NCI-H1048 (cell line): ENCODE measurements at places on chromosomes 2 and 18.
A peak's percentile ranks its signal among the peaks of the same experiment; 100 is the strongest.

DNA sequence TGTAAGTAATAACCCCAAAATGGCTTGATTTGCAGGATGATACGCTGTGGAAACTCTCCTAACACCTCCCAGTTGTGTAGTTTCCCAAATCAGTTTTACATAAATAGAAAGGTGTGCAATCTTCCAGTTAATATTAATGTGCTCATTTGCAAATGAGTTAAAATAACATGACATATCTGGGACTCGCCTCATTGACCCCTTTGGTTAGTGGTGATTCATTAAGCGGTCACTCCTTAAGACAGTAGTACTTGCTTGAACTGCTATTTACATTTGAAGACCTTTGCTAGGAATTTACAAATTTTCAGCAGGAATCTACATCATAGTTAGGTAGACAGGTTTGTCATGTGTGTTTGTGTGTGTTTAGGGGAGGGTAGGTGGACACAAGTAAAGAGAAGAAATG, 1367.7 kb upstream of the CELF4 start:
- no peak for DNase-seq

DNA sequence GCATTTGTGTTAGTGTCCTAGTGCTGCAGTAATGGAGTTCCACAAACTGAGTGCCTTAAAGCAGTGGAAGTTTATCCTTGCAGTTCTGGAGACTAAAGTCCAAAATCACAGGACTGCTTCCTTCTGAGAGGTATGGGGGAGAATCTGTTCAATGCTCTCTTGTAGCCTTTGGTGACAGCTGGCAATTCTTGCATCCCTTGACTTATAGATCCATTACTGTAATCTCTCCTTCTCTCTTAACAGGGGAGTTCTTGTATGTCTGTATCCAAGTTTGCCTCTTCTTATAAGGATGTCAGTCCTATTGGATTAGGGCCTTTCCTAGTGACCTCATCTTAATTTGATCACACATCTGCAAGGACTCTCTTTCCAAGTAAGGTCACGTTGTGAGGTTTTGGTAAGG, 69.9 kb downstream of the XRCC5 start:
- no peak for DNase-seq

- DNase-seq, result no peak
These were observed 27.0 kb downstream of the GAD1 start for GRCh38 chr2:170843656-170844055.

DNA sequence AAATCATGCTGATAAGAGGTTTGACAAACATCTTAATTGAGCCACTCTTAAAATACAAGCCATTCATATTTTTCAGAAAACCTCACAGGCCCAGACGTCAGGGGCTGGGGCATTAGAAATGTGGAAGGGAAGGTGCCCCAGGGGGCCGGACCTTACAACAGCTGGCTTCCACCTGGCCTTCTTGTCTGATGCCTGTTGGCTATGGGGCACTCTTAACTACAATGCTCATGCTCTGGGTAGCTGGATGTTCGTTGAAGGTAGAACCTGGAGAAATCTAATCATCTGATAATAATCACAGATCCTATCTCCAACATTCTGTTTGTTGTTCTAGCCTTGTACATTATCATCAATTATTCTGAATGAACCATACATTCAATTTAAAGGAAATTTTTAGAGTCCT, 156.9 kb upstream of the SOX11 start:
- DNase-seq, result no peak

DNA sequence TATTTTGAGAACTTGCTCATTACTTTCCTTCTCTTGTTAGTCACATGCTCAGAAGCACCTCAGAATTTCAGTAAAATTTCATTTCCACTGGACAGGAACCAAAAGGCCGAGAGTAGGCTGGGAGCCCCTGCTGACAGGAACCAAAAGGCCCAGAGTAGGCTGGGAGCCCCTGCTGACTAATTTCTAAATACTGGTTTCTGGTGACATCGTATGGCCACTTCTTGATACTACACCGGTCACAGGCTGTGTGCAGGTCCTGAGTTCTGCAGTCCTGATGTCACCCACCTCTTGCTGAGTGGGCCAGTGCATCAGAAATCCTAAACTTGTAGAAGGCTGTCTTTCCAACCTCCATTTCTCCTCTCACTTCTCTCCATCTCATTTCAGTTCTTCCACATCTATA, 17.7 kb upstream of the EN1 start:
- DNase-seq, result no peak

- no peak for DNase-seq
These were observed 1190.2 kb upstream of the NRXN1 start for GRCh38 chr2:52222128-52222527.

GRCh38 chr18:10100941-10101701, 187.3 kb downstream of the VAPA start:
- DNase-seq, result no peak

DNA sequence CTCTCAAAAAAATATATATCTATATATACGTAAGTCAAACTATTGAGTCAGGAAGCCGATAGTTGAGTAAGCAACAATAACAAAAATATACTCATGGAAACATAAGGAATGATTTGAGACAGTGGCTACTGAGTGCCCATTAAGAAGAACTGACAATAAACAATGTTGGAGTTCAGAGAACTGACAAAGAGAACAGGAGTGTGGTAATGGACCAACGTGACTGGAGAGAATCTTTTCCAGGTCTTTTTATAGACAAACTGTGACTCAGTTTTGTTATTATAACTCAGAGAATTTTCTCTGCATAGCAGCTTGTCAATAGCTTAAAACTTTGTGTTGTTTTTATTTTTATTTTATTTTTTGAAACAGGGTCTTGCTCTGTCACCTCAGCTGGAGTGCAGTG, 4.6 kb upstream of the GALM start:
- DNase-seq, result no peak

- DNase-seq, result no peak
These were observed 427.9 kb upstream of the POU3F3 start for GRCh38 chr2:104425850-104426595.

DNA sequence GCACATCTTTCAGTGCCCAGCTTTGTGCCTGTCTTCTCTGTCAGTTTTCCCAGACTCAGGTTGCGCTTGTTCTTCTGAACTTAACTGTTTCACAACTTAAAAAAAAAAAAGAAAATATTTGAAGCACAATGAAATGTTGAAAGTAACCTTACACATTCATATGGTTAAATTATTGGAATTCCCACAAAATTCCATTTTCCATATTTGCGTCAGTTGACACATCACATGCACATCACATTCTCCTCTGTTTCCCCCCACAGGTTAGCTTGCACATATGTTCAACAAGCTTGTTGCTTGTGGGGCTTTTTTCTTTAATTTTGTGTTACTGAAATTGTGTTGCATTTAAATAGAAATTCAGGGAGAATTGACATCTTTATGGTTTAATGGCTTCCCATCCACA, 8.3 kb downstream of the MYO1B start:
- no peak for DNase-seq

DNA sequence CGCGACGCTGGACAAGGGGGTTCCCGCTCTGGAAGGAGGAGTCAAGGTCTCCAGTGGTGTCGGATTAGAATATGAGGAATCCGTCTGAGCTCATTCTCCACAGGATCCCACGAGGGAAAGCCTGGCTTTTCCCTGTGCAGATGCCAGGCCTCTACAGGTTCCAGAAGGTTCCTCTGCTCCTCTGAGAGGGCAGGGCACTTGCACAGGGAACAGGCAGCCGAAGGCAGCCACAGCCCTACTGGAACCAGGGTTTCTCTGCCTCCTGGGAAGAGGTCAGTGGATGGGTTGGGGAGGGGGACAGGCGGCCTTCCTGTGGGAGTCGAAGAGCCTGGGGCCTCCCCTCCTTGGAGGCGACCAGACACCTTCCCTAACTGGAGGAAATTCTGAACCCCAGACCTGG, 1.7 kb upstream of the AQP12A start:
- DNase-seq, result no peak

GRCh38 chr2:165435611-165436010, 33.9 kb upstream of the CSRNP3 start:
- no peak for DNase-seq

- DNase-seq, result no peak
These were observed 41.9 kb downstream of the LHCGR start for GRCh38 chr2:48713647-48714046.

DNA sequence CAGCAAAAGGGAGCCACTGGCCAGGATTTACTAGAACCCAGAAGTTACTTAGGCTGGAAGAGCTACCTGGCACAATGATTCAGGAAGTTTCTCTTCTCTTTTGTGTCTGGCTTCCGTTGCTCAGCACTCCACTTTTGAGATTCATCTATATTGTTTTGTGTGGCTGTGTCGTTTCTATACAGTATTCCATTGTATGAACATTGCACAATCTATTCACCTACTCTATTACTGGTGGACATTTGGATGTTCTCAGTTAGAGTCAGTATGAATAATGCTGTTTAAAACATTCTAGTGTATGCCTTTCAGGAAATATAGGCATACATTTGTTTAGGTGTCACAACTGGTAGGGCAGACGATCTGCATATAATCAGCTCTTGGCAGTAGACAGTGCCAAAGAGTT, 36.3 kb upstream of the EPHA4 start:
- DNase-seq, result no peak

GRCh38 chr2:102094917-102095316, 47.6 kb upstream of the IL1R1 start:
- DNase-seq, result no peak

DNA sequence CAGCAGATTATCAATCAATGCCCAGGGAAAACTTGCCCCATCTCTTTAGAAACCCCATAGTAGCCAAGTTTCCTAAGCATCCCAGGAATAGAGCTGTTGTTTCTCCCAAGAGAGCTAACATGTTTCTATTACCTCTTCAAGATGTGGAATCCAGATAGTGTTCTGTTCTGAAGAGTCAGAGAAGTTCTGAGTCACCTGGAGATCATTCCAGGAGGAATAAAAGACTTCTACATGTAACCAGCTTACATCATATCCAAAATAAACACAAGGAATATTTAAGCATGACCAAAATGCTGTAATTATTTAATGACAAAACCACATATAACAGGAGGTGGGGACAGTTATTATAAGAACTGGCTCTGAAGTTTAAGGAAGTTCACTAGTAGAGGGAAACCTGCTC, 51.0 kb upstream of the GORASP2 start:
- no peak for DNase-seq

GRCh38 chr2:222268311-222268990, 30.3 kb downstream of the PAX3 start:
- DNase-seq, result no peak

GRCh38 chr2:223633656-223634055, 31.5 kb upstream of the SCG2 start:
- DNase-seq, result no peak

- no peak for DNase-seq
These were observed 66.0 kb downstream of the CDH2 start for GRCh38 chr18:28110924-28111323.

GRCh38 chr18:44918142-44918476, 237.4 kb downstream of the SETBP1 start:
- no peak for DNase-seq

DNA sequence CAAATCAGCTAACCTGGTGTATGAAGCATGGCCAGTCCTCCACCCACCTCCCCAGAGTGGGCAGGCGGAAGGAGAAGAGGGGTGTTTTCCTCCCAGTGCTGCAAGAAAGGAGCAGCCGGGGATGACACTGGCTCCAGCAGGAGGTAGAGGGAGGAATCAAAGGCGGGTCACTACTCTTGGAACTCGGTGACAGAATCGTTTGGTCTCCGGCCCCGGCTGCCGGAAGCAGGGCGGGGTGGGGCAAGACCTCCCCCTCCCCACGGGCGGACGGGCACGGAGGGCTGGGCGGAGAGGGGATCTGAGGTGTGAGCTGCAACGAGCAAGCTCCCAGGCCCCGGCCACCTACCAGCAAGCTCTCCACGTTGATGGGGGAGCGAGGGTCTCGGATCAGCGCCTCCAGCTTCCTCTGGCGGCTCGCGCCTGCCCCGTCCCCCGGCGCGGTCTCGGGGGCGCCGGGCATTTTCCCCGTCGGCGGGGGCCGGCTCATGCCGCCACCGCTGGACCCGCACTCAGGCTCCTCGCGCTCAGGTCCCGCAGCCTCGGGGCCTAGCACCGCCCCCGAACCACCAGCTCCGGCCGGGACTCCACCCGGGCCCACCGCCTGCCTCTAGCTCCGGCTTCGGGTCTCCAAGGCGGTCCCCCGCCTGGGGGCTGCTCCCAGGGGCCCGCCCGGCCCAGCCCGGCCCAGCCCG, 640 bp downstream of the ROCK2 start:
- DNase-seq, result no peak

- DNase-seq, result peak; percentile 31
These were observed 15.2 kb upstream of the PLEKHM3 start for GRCh38 chr2:208040199-208041171.

DNA sequence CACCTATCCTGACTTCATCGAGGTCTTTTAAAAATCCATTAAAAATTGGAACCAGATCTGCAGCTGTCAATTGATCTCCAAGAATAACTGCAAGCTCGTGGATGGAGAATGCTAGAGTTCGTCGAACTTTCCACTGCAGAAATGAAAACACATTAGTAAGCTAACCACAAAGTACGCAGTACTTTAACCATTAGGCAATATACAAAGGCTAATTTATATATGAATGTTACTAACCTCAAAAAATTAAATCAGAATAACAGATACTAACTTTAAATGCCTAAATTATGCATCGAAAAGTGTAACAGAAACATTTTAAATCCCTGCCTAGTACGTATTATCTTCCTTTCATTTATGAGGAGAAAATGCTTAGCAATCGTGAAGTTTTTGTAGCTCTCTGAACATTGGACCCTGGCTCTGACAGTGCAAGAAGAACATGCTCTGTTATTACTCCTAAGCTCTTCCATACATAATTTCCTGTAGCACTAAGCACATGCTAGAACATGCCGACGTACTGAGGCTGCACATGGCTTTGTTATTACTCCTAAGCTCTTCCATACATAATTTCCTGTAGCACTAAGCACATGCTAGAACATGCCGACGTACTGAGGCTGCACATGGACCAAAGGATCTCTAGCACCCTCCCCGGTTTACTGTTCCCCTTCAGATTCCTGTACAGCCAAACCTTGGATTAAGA, 57.0 kb downstream of the PPP4R1 start:
- no peak for DNase-seq

GRCh38 chr2:95392730-95393455, 9.6 kb upstream of the FAHD2A start:
- no peak for DNase-seq

- no peak for DNase-seq
These were observed 13.2 kb downstream of the CEP192 start for GRCh38 chr18:13004396-13004795.

GRCh38 chr18:23619388-23619881, 33.1 kb upstream of the NPC1 start:
- no peak for DNase-seq
